ENCODE measurements at places on chromosomes 7 and 10. TPM values are rescaled to one million over a fixed set of nuclear protein-coding genes. Genes with fewer than 3 reads are reported as not detected.

CYP3A4 gene
- total RNA-seq = not detected

HYAL4 gene
- not detected for total RNA-seq

DNA sequence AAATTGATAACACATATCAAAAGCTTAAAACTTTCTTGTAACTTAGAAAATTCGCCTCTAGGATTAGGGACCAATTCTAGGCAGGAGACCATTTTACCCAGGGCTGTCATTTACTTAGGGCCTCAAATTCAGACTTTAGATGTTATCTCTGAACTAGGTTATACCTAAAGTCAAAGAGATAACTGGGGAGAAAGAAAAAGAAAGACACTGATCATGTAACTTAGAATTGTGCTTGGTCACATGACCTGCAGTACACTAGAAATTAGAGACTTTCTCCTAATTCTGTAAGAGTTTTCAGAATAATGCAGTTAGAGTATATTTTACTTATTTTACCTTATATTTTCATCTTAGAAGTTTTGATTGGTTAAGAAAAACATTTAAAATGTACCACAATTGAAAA is 16.7 kb downstream of the ASB4 start:
- peaks cover 25% of the 10 kb centered on the region for H3K4me1 ChIP-seq
- 0 out of 2 replicates have a peak, but pooled peaks cover 2% of the 10 kb centered on the region for H3K27me3 ChIP-seq
- no peaks in the 10 kb centered on the region for H3K36me3 ChIP-seq
- no peak overlapping the region for H3K4me3 ChIP-seq
- H3K27ac ChIP-seq = no peak overlapping the region
- no peak for DNase-seq

- peak overlapping the region; percentile 69 for H3K4me3 ChIP-seq
- no peak for DNase-seq
- peaks cover 17% of the 10 kb centered on the region for H3K4me1 ChIP-seq
- no peaks in the 10 kb centered on the region for H3K27me3 ChIP-seq
Observed at GRCh38 chr7:44045226-44046014, 918 bp downstream of the DBNL start.

- no peak overlapping the region for H3K27ac ChIP-seq
- no peaks in the 10 kb centered on the region for H3K36me3 ChIP-seq
Observed at GRCh38 chr7:50908628-50909290, 126.1 kb upstream of the GRB10 start.

DNA sequence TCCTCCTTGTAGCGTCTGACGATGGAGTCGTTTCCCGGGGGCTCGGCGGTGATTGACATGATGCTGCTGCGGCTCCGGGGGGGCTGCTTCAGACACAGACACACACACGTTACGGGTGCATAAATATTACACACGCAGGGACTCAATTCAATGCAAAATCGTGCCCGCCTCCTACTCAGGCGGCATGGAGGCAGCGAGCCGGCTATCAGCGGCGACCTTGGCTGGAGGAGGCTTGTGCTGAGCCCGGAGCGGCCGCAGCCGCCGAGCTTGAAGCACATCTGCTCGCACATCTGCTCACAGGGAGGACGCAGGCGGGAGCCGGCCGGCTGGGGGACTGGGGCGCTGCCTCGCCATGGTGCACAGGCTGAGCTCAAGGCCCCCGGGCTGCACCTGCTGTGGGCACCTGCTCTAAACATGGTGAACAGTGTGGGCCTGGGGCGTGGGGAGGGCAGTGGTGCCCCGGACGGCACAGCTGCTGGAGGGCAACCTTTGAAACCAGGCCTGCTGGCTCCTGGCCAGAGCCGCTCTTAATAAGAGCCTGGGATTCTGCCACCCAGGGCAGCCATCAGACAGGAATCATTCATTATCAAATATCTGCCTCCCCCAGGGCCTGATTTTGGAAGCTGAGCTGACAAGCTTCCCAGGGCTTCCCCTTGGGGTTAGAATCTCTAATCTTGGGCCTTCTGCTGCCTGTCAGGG is 84.7 kb upstream of the GNA12 start:
- no peak overlapping the region for H3K4me3 ChIP-seq
- H3K36me3 ChIP-seq = no peaks in the 10 kb centered on the region
- H3K4me1 ChIP-seq = peaks cover 1% of the 10 kb centered on the region
- H3K27ac ChIP-seq = no peak overlapping the region
- H3K27me3 ChIP-seq = no peaks in the 10 kb centered on the region

DNA sequence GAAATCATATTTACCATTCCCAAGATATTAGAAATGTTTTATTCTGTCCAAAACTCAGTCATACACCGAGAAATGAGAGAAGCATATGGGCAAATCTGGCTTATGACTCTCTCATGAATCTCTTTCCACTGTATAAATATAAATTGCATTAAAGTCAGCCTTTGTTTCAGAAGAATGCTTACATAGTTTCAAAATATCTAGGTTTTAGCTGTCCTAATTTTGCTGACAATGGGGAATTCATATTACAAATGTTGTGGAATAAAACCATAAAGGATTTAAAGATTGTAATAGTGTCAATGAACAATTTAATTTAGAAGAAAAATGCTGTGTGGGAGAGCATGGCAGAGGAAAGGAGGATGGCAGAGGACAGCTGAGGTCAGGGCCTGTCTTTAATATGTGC is 185.0 kb upstream of the THSD7A start:
- no peak overlapping the region for H3K4me3 ChIP-seq
- H3K27ac ChIP-seq = no peak overlapping the region
- H3K27me3 ChIP-seq = no peaks in the 10 kb centered on the region
- DNase-seq = no peak

- peaks cover 28% of the 10 kb centered on the region for H3K4me1 ChIP-seq
- no peak for DNase-seq
- no peaks in the 10 kb centered on the region for H3K36me3 ChIP-seq
- no peak overlapping the region for H3K27ac ChIP-seq
- peak overlapping the region; percentile 36 for H3K4me3 ChIP-seq
Observed at GRCh38 chr7:114086914-114087652, 168.3 kb upstream of the PPP1R3A start.

GRCh38 chr7:89623018-89623672 is 531.1 kb upstream of the STEAP1 start:
- no peak for DNase-seq
- H3K36me3 ChIP-seq = no peaks in the 10 kb centered on the region
- H3K4me1 ChIP-seq = no peaks in the 10 kb centered on the region

GRCh38 chr7:36291387-36292316 is 98.0 kb upstream of the ANLN start:
- H3K36me3 ChIP-seq = 0 out of 2 replicates have a peak, but pooled peaks cover 6% of the 10 kb centered on the region
- peak overlapping the region; percentile 79 for H3K27ac ChIP-seq
- H3K4me3 ChIP-seq = peak overlapping the region; percentile 21
- H3K27me3 ChIP-seq = no peaks in the 10 kb centered on the region

GRCh38 chr10:26780793-26781601 is 79.8 kb downstream of the ABI1 start:
- H3K4me3 ChIP-seq = no peak overlapping the region
- H3K4me1 ChIP-seq = peaks cover 17% of the 10 kb centered on the region

GRCh38 chr7:73717991-73718405 is 1.5 kb downstream of the STX1A start:
- H3K4me3 ChIP-seq = peak overlapping the region; percentile 89
- H3K27ac ChIP-seq = peak overlapping the region; percentile 77
- H3K27me3 ChIP-seq = no peaks in the 10 kb centered on the region

GRCh38 chr7:18320422-18320821 is 175.1 kb upstream of the HDAC9 start:
- no peaks in the 10 kb centered on the region for H3K27me3 ChIP-seq
- H3K4me3 ChIP-seq = no peak overlapping the region
- DNase-seq = no peak
- no peaks in the 10 kb centered on the region for H3K4me1 ChIP-seq
- no peaks in the 10 kb centered on the region for H3K36me3 ChIP-seq

Measured in SJSA1 (cell line).